CD4-positive, alpha-beta T cell (primary cell): ENCODE measurements at places on chromosomes 6 and 20. TPM values are rescaled to one million over a fixed set of nuclear protein-coding genes. Genes with fewer than 3 reads are reported as not detected.

The KIAA1755 gene
- not detected for total RNA-seq

The EDN1 gene
- total RNA-seq: 0.80 TPM

The C20orf141 gene
- not detected for total RNA-seq

The MTFR2 gene
- 1.1 TPM for total RNA-seq

The POLR1C gene
- total RNA-seq: 46.6 TPM

The HSPA1L gene
- 1.8 TPM for total RNA-seq

The TSBP1 gene
- not detected for total RNA-seq

The SIRPB2 gene
- total RNA-seq: 0.20 TPM

The TMEM244 gene
- not detected for total RNA-seq

The SYNCRIP gene
- total RNA-seq: 58.3 TPM

The RALGAPA2 gene
- 21.9 TPM for total RNA-seq

The CCN5 gene
- total RNA-seq: not detected

The NRN1 gene
- not detected for total RNA-seq

The DEFB128 gene
- total RNA-seq: not detected

The CST1 gene
- total RNA-seq: not detected

The GTSF1L gene
- total RNA-seq: not detected

The RFX6 gene
- not detected for total RNA-seq

The CRISP3 gene
- not detected for total RNA-seq

The BPI gene
- total RNA-seq: 0.14 TPM

The MCHR2 gene
- total RNA-seq: not detected

The RRAGD gene
- 10.2 TPM for total RNA-seq

The ULBP1 gene
- 0.08 TPM for total RNA-seq

The SIRPD gene
- total RNA-seq: 0.55 TPM

The PRPH2 gene
- 0.11 TPM for total RNA-seq

The BMP2 gene
- not detected for total RNA-seq

The TPBG gene
- 0.36 TPM for total RNA-seq

The PSORS1C1 gene
- total RNA-seq: not detected

The SPATA25 gene
- total RNA-seq: 1.3 TPM

The CGA gene
- total RNA-seq: not detected

The HLA-DQA1 gene
- 5.9 TPM for total RNA-seq

The NCOA3 gene
- total RNA-seq: 65.4 TPM

The ZNF311 gene
- total RNA-seq: 0.31 TPM

The SLC32A1 gene
- not detected for total RNA-seq

The TCFL5 gene
- total RNA-seq: 6.3 TPM

The DNAJC5 gene
- total RNA-seq: 22.5 TPM

The SLC26A8 gene
- not detected for total RNA-seq

The AIF1 gene
- total RNA-seq: 31.8 TPM

The ABHD16A gene
- 52.3 TPM for total RNA-seq

The GMPR gene
- 0.63 TPM for total RNA-seq

The RAET1L gene
- not detected for total RNA-seq

The IL20RA gene
- not detected for total RNA-seq

The SLC23A2 gene
- 22.8 TPM for total RNA-seq

The PAK5 gene
- total RNA-seq: not detected

The TSHZ2 gene
- 27.4 TPM for total RNA-seq

The PTCRA gene
- total RNA-seq: not detected

The LPA gene
- not detected for total RNA-seq

The CD93 gene
- total RNA-seq: 1.1 TPM

The SLC13A3 gene
- total RNA-seq: 0.28 TPM
